ENCODE measurements at places on chromosomes 4 and X.
A peak's percentile ranks its signal among the peaks of the same experiment; 100 is the strongest.

GRCh38 chr4:176102414-176103063 is 36.9 kb downstream of the WDR17 start:
- no peak for DNase-seq

DNA sequence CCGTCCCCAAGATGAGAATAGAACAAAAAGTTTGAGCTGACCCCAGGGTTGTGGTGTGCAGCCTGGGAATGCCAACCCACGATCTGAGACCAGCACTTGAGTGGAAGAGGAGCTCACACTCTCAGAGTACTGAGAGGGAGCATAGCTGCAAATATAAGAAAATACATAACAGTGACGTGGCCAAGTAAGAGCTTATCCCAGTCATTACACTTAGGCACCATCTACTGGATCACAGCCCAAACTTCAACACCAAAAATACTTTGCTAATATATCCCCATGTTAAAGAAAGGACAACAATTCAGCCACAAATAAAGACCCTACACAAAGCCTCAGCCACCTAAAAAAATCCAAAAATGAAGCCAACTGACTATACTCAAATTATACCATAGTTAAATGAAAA is 33.3 kb upstream of the CXCL6 start:
- no peak for DNase-seq

DNA sequence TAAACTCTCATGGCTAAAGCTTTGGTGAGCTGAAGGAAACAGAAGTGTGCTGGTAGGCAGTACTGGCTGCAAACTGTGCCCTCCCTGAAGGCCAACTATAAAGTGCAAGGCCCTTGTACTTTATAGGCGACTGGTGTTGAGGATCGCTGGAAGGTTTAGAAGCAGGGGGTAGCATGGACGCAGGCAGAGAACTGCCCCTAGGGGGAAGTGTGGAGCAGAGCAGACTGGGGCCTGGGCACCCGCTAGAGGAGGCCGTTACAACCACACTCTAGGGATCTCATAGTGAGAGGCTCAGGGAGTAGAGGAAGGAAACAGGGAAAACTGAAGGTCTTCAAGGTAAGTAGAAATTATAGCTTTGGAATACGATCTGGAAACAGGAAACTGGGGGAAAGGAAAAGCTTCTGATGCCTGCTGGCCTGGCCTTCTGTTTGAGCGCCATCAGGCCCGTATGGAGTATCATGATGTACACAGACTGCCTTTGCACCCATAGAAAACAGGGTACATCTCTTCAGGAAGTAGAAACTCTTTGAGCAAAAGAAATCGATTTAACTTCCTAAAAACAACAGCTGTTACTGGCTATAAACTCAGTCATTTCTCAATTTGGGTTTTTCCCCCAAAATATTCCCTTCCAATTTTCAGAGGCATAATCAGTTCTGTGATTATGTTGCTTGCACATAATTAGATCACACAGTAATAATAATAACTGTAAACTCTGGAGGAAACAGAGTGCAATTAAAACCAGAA is 23.9 kb upstream of the TMSB4X start:
- DNase-seq, result peak; percentile 67

- DNase-seq, result no peak
These were observed 662.5 kb downstream of the RAPGEF2 start for GRCh38 chr4:159765382-159765781.

DNA sequence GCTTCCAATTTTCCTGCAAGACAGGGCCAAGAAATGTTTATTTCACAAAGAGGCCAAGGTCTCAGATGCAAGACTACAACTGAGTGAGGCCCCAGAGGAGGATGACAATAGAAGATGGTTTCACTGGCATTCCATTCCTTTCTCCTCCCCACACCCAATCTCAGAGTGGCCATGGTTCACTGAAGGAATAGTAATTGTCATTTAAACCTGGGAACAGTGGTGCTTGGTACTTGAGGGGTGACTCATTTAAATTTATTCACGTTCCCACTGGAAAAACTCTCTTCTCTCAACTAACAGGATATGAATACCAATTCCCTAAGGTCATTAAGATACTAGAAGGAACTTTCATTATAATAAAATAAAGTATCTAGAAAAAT is 35.3 kb upstream of the CXCL8 start:
- no peak for DNase-seq

DNA sequence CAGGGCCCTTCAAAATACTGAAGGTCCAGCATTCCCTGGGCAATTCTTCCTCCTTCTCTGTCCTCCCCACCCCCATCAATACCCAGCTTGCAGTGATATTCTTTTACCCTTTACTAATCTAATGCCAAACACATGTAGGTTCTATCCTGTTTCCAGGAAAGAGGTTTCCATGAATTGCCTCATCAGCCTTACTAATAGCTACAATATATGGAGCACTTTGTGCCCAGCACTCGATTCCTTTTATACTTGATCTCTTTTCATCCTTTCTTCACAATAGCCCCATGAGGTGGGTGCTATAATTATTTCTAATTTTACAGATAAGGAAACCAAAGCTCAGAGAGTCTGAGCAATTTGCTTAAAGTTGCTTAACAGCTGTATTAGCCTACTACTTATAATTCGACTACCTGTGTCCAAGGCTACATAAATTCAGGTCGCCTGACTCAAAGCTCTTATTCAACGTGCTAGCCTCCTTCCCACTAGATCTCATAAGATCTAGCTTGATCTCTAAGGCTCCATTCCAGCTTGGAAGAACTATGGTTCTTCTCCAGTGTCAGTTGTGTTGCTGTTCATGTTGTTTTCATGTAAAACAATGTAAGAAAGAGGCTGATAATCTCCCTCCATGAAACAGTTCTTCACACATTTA is 229.6 kb upstream of the PGRMC2 start:
- DNase-seq, result no peak

- no peak for DNase-seq
These were observed 35.3 kb downstream of the CNOT6L start for GRCh38 chr4:77783895-77784294.

GRCh38 chrX:68735266-68735665 is 87.8 kb downstream of the STARD8 start:
- no peak for DNase-seq

GRCh38 chrX:140507982-140508305 is 3.1 kb upstream of the SOX3 start:
- no peak for DNase-seq

- DNase-seq, result no peak
These were observed 697 bp downstream of the ZNF280C start for GRCh38 chrX:130267956-130268448.

GRCh38 chr4:8854931-8855330 is 16.7 kb downstream of the HMX1 start:
- DNase-seq, result no peak

GRCh38 chr4:165204462-165204830 is 2.9 kb upstream of the KLHL2 start:
- no peak for DNase-seq

GRCh38 chr4:164011791-164012190 is 517.3 kb downstream of the TMA16 start:
- no peak for DNase-seq

GRCh38 chrX:41184312-41184711 is 99.1 kb downstream of the USP9X start:
- DNase-seq, result no peak

- no peak for DNase-seq
These were observed 616.2 kb upstream of the AADAT start for GRCh38 chr4:170705907-170706306.

GRCh38 chrX:15398874-15399273 is 14.7 kb upstream of the VEGFD start:
- no peak for DNase-seq

GRCh38 chr4:74667944-74668343 is 126.4 kb downstream of the BTC start:
- DNase-seq, result no peak

- DNase-seq, result peak; percentile 67
These were observed 4.8 kb downstream of the SLC49A3 start for GRCh38 chr4:683982-684622.

GRCh38 chr4:960140-960635 is 13.2 kb downstream of the DGKQ start:
- no peak for DNase-seq

- DNase-seq, result no peak
These were observed 79.0 kb downstream of the KLHL8 start for GRCh38 chr4:87141428-87141827.

DNA sequence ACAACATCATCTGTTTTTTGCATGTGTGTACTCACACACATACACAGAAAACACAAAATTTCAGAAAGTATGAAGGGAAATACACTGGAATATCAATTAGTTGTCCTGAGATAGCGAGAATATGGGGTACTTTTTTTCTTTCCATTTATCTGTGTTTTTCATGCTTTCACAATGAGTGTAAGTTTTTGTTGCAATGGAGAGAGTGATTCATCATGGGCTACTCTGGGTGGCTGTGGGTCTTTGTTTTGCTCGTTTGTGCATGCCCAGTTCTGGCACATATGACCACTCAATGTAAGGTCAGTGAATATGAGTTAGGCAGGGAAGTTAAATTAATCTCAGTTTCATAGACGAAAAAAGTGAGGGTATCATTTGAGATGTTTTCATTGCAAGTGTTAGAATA is 26.9 kb downstream of the XK start:
- DNase-seq, result no peak

DNA sequence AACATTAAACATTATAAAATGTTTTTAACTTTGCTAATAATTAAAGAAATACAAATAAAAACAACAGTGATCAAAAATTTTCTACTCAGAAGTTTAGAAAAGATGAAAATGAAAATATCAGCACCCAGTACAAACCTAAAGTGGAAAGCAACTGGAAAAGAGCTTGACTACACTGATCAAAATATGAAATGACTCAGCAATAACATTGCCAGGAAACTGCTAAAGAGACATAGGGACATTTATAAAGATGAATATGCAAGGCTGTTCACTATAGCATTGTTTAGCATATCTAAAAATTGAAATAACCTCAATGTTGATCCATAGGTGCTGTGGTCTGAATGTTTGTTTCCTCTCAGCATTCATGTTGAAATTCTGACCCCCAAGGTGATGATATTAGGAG is 88.5 kb upstream of the NOCT start:
- no peak for DNase-seq

- no peak for DNase-seq
These were observed 60.0 kb upstream of the PAK3 start for GRCh38 chrX:111035991-111036390.

DNA sequence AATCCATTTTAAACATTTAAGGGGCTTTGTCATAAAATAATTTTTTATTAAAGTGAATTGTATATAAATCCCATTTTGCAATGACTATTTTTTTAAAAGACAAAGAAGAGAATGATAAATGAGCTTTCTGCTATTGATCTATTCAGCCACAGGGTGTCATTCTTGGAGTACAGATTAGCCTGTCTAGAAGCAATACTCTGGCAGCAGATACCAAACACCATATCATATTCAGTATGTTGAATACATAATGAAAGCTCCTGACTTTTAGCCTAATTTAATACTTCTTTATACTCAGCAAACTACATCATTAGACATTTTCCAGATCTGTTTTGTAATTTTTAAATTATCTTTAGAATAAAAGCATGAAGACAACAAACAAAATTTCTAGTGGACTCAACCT is 496.3 kb downstream of the PDGFC start:
- DNase-seq, result no peak

DNA sequence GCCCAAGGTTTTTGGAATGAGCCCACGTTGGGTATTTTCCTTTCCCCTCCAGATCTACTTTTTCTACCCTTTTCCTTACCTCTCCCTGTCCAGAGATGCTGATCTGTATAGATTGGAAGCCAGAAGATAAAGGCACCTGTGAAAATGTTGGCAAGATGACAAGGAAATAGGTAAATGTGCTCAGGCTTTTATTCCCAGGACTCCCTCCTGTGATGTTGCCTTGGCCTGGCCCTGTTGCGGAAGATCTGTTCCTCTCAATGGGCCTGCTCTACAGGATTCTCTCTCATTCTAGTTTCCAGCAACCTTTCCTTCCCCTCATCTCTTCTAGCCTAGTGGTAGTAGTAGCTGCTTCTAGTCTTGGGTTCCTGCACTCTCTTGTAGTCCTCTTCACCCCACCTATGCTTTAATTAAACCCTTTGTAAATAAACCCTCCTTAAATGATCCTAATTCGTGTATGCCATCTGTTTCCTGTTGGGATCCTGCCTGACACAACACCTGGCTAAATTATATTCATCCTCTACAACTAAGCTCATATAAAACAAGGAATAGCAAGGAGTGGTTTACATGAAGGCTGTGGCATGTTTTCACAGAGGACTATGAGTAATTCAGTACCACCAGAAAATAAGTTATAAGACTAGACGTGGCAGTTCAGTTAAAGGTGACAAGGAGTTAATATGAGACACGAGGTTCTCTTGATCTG is 95.7 kb upstream of the MAOA start:
- no peak for DNase-seq

GRCh38 chrX:154097003-154097588 is 421 bp downstream of the MECP2 start:
- peak; percentile 69 for DNase-seq

DNA sequence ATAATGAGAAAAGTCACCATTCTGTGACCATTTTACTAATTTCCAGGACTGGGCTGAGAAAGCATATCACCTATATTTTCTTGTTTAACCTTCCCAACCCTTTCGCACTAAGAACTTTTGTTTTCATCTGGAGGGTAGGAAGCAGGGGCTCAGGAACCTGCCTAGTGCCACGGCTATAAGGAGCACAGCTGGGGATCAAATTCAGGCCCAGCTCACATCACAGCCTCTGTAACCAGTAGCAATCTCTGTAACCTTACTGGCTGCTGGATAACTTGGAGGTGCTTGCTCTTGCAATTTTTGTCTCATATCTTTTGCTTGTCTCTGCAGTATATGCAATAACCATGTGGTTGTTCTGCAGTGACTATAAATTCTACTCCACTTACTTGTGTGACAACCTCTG is 76.7 kb upstream of the PLAC1 start:
- DNase-seq, result no peak

DNA sequence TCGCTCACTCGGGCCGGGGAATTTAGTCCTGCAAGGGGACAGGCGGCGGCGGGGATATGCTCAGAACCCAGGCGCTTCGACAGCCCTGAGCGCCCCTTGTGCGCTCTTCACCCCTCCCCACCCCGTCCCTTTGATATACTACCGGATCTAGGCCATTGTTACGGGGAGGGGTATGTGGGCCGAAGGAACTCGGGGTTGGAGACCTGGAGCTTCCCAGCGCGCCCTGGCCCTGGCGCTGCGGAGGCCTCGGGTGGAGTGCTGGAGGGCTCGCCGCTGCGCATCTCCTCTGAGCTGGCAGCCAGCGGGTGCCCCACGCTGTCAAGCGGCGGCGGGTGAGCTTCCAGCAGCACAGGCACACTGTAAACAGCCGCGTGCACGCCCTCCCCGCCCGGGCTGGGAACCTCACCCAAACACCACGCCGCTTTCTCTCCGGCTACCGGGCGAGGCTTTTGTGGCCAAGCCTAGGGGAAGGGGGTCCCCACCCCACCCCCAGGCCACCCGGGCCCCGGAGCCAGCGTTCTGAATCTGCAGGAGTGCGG is 54.5 kb upstream of the BCOR start:
- no peak for DNase-seq

DNA sequence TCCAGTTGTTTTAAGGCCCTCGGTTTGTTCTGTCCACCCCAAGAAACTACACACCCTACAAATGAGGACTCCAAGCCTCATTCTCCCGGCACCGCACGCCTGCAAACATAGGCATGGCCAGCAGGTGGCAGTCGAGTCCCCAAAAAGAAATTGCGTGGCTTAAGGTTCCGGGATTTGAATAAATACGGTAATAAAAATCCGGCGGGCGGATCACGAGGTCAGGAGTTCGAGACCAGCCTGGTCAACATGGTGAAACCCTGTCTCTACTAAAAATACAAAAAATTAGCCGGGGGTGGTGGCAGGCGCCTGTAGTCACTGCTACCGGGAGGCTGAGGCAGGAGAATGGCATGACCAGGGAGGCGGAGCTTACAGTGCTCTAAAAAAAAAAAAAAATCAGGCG is 21.8 kb upstream of the CSF2RA start:
- peak; percentile 89 for DNase-seq
